ENCODE measurements at places on chromosomes 2 and 18.
A peak's percentile ranks its signal among the peaks of the same experiment; 100 is the strongest.

DNA sequence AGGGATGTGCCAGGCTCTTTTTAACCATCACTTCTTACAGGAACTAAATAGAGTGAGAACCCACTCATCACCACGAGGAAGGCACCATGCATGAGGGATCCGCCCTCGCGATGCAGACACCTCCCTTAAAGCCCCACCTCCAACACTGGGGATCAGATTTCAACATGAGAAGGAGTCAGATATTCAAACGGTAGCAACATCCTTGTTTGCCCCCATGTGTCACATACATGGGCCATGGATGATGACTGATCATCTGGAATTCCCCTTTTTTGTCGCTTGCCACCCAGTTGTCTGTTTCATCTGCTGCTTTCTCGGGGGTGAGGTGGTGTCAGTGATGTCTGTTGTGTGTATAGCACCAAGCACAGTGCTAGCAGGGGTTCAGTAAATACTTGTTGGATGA lies 57.9 kb downstream of the NCK2 start:
- no peak for DNase-seq

DNA sequence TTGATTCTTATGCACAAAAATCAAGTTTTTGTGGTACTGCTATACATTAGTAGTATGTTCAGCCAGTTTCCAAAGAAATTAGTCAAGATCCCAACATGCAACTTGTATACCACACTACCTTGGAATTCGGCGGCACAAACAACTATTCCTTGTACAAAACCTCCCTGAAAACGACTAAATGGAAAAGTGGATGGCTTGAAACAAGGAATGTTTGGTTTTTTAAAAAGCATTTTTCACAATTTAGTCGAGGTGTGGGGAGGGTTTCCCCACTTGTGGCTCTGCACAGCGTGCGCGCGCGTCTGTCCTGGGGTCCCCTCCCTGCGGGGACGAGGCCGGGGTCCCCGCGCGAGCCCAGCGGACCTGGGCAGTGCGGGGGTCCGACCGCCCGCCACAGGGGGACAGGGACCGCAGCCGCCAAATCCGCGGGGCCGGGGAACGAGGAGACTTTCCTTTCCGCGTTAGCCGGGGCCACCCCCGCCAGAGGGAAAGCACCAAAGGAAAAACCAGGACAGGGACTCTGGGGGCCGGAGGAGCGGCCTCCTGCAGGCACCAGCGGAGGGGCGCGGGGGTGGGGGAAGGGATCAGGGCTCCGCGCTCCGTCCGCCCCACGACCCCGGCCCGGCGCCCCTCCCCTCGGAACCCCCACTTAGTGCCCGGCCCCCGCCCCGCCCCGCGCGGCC lies 534 bp upstream of the SOCS6 start:
- no peak for DNase-seq

DNA sequence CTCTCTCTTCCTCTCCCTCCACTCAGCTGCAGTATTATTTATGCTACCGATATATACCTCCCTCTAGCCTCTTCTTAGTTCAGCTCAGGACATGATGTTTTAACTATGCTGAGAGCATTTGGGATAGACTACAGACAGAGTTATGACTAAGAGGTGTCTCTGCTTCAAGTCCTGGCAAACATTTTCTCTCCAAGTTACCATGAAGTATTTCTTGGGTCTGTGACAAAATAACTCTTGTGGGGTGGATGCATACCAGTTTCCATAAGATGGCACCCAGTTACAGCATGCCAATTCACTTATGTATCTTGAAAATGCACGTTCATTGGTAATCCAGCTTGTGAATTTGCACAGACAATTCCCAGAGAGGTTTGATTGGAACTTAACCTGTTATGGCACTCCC lies 737.6 kb downstream of the SLC4A3 start:
- no peak for DNase-seq

GRCh38 chr18:23880931-23881617 lies 133.5 kb upstream of the TTC39C start:
- DNase-seq: no peak

- no peak for DNase-seq
Observed at GRCh38 chr2:33069894-33070651, 123.3 kb downstream of the LTBP1 start.

- DNase-seq: no peak
Observed at GRCh38 chr18:59909289-59910036, 9.7 kb downstream of the PMAIP1 start.

- no peak for DNase-seq
Observed at GRCh38 chr2:226794751-226795171, 4.9 kb downstream of the IRS1 start.

DNA sequence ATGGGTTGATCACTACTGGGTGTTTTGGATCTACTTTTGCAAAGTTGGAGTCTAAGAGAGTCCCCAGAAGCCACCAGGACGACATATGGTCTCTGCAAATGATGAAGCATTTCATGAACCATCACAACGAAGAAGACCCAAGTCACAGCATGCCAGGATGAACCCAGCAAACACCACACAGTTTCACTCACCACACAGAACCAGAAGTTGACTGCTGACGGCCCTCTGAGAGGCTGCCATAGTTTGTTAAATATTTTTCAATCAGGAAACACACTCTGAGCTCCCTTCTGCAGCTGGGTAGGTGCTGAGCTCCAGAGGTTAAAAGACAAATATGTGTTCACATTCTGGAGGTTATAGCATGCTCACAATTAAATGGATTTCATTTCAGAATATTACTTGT lies 271.4 kb downstream of the DCDC2C start:
- DNase-seq: no peak

- no peak for DNase-seq
Observed at GRCh38 chr18:62841405-62841804, 126.1 kb downstream of the PHLPP1 start.

GRCh38 chr2:45793305-45793962 lies 142.0 kb downstream of the PRKCE start:
- DNase-seq: no peak

GRCh38 chr18:55402731-55403405 lies 185.1 kb downstream of the TCF4 start:
- no peak for DNase-seq

DNA sequence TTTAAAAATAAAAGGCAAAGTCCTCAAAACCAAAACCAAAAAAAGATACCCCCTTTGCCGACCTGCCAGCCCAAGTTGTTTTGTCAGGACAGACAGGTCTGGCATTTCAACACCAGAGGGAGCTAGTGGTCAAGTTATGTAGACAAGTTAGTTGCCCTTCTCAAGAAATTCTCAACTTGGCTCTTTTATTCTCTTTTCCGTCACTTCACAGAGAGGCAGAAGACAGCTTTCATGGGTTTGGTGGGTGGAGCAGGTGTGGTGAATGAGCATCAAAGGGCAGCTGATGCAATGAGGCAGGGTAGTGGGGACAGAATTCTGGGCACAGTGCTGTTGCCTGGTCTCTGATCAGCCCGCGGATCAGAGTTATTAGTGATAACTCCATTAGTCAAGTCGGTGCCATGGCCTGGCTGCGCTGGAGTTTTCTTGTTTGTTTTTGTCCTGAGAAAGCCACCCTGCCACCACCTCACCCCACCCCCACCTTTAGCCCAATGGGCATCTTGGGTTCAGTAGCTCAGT lies 303.7 kb upstream of the EPAS1 start:
- DNase-seq: peak; percentile 48

- DNase-seq: peak; percentile 23
Observed at GRCh38 chr2:40037303-40037702, 258.2 kb upstream of the THUMPD2 start.

GRCh38 chr2:71786291-71787107 lies 333.1 kb downstream of the DYSF start:
- no peak for DNase-seq

DNA sequence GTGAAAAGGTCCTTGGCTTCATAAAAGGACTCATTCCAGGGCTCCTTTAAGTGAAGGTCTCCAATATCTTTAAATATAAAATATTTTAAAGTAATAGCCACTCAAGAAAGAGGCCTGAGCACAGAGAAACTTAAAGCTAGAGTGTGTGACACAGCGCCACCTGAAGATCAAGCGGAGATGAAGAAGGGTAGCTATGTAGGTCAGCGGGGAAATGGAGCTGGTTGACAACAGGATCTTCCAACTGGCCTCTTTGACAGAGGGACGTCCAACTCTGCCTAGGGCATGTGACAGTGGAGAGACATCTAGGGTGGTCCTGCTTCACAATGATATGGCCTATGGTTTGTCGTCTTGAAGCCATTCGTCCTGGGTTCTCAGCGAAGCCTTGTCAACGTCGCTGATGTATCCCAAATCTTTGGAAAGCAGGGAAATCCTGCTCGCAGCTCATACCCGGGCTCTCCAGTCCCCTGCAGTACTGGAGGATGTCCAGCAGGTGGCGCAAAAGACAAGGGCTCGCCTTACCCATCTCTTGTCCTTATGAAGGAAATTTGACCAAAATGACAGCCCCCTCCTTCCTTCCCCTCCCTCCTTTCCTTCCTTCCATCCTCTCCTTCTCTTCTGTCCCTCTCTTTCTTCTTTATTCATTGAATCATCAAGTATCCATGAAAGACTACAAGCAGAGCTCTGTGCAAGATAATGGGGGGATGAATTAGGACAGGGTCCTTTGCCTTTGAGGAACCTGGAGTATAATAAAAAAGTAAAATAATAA lies 59.6 kb downstream of the LONRF2 start:
- peak; percentile 40 for DNase-seq

GRCh38 chr18:36756242-36756641 lies 72.6 kb downstream of the TPGS2 start:
- no peak for DNase-seq

DNA sequence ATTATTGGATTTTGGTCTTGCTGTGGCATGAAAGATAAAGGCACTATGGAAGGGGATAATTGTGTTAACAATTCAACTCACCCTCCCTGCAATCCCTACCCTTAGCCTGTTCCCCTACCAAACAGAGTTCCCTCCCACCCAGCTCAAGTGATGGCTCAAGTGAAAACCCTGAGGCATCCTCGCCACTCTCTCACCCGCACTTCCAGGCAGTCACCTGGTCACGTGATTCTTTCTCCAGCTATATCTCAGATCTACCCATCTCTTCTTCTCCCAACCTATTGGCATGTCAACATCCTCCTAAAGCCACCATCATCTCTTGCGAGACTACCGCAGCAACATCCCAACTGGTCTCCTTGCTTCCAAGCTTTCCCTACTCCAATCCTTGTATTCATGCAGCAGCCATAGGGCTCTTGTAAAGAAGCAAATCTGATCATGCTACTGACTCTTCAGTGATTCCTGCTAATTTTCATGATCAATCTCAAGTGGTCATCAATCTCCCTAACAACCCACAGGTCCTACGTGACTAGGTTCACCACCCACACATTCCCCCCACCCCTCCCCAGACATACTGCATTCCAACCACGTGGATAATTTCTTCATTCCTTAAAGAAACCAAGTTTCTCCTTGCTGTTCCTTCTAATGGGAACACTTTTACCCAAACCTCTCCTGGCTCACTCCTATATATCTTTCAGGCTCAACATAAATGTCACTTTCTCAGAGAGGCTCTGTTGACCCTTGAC lies 66.7 kb downstream of the MBD2 start:
- no peak for DNase-seq

DNA sequence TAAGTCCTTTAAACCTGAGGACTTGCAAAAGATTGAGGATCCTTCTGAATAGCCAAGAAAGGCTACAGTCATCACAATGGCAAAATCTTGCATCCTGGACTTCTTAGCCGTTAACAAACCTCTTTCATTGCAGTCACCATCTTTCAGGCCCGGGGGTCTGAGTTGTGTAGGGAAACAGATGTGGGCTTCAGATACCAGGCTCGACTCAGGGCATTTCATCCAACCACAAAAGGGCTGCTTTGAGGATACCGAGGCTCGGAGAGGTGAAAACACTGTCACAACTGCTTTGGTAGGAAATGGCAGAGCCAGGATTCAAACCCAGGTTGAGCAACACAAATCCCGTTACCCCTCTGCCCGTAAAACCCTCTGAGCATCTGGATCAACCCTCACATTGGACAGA lies 147.4 kb downstream of the TFCP2L1 start:
- peak; percentile 24 for DNase-seq

- no peak for DNase-seq
Observed at GRCh38 chr18:29123706-29124530, 947.0 kb upstream of the CDH2 start.

DNA sequence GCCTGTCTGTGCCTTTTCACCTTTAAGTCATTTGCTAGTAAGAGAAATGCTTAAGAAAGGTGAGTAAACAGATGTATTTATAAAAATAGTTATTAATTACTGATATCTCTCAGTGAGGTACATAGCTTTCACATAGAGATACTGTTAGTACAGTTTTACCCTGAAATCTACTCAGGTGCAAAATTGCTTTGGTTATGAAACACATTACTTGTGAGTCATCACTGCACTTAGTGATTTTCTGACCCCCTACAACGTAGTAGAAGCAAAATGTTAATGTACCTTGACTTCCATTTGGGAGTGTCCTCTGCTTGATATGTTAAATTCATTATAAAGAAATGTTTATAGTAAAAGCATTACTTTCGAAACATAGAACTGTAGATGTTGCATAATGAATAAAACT lies 6.5 kb downstream of the GLS start:
- DNase-seq: no peak

- no peak for DNase-seq
Observed at GRCh38 chr2:18479947-18480369, 80.5 kb downstream of the RDH14 start.

GRCh38 chr2:107932979-107933378 lies 53.3 kb upstream of the SLC5A7 start:
- no peak for DNase-seq

- peak; percentile 24 for DNase-seq
Observed at GRCh38 chr2:141554810-141555209, 576.0 kb downstream of the LRP1B start.

DNA sequence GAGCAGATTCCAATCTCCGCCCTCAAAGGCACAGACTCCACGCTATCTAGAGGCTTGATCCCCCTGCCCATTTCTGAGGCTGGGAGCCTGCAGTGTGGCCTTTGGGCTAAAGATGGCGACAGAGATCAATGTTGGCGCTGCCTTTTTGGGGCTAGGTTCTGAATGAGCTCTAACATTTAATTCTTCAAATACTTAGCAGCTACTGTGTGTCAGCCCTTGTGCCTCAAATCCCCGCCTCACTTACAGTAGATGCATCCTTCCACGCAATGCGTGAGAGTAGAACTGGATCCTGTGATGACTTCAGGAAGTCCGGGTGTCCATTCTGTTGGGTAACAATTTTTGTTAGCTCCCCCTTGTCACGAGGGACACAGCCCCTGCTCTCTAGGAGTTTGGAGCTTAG lies 12.4 kb downstream of the IL1F10 start:
- peak; percentile 38 for DNase-seq

DNA sequence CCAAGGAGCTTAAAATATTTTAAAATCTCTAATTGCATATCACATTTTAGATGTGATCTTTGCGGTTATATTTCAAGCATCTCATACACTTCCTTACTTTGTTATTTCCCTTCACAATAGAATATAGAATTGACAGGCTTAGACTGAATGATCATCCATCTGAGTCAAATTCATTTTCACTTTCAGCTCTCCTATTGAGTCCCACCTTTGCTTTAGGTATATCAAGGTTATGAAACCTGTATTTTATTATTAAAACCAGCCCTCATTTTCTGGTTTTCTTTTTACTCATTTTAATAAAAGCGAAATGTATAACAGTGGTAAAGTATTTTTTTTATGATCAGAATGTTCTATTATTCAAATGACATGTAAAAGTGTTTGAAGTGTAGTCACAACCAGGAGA lies 162.9 kb upstream of the KYNU start:
- no peak for DNase-seq

GRCh38 chr2:238870261-238870660 lies 22.4 kb downstream of the TWIST2 start:
- no peak for DNase-seq

- DNase-seq: no peak
Observed at GRCh38 chr18:26357960-26358359, 131.7 kb downstream of the TAF4B start.
